ENCODE measurements at places on chromosomes 11 and 22.

- no peak for DNase-seq
These were observed 32.0 kb downstream of the GUCY1A2 start for GRCh38 chr11:106986261-106986660.

- no peak for DNase-seq
These were observed 16.8 kb upstream of the PRG2 start for GRCh38 chr11:57407010-57407920.

GRCh38 chr11:85089654-85090053 is 537.5 kb downstream of the DLG2 start:
- no peak for DNase-seq

DNA sequence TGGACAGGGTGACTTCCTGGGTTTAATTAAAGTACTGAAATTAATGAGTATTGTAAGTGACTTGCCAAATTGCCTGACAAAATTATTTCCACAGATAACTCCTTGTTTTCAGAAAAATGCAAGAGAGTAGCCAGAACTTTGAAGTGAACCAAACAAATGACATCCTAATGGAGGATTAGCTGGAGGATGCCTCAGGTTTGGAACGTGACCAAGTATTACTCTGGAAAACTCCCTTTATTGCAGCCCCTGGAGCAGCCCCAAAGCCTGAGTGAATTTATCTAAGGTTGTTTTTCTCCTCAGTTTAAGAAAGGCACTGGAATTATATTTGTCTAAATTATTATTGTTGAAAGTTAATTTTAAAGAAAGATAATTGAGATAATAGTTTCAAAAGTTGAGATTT is 343.6 kb upstream of the MTNR1B start:
- DNase-seq: no peak

DNA sequence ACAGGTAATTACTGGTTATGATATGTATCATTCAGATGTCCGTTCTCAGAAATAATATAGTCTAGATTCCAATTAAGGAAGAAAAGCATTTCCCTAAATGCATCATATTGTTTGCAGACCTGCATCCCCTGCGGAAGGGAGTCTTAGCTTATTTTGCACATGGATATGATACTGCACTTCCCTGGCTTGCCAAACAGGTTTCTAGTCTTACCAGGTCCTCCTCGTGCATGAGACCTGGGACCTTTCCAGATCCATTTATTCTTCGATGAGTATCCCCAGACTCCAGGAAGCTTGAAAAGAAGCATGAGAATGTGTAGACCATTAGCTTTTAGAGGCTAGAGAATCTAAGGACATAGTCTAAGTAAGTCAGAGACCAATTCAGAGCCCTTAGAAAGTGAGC is 30.6 kb downstream of the CYB5R2 start:
- no peak for DNase-seq

DNA sequence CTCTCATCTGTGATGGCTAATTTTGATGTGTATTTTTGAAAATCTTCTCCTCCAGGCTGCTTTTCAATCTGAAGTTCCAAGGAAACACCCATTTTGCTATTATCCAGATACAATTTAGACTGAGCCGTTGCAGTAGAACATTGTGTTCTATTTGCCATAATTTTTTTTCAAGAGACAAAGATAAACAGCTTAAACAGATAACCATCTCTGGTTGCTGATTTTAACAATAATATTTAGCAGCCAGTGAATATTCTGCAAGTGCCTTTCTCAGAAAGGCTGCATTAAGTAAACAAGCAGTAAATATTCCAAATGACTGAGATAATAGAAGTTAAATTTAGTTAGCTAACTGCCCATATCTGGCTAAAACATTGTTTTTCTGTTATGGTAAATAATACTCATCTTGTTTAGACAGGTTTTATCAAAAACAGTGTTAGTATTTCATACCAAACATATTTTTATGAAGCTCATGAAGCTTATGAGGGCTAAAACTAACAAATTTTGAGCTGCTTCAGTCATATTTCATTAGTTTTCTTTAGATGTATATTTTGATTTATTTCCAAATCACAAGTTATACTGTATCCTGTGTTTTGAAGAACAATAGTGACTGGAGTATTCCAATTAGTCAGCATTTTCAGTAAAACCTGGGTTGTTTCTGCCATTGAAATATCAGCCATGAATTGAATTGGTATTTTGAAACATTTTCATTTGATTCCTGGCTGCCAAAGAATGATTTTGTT is 206.7 kb downstream of the SBF2 start:
- no peak for DNase-seq

DNA sequence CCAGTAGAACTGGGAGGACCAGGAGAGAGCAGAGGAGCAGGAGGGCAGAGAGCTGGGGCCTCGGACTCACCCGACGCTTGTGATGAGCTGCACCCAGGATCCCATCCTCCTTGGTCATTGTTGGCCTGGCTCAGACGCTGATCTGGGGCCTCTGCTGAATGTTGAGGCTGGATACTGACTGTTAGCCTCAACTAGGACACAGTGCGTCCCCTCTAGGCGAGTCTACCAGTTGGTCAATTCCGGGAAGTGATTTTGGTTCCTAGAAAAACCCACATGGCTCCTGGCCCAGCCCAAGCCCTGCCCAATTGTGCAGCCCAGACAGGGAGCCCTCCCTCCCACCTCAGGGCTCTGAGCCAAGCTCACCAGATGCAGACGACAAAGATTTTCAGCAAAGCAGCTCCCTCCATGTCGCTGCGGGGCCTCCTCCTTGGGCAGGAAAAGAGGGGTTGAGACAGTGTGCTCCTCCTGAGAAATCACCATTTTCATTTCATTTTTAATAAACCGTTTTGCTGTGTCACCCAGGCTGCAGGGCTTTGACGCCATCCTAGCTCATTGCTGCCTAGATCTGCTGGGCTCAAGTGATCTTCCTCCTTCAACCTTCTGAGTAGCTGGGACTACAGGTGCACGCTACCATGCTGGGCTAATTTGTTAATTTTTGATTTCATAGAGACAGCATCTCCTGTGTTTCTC is at the start of gene APOL4:
TSS of gene APOL4 (minus strand) at position 180 of the 690 bp plus-strand sequence. CDS start at position 105, 75 bp downstream.
- no peak for DNase-seq

DNA sequence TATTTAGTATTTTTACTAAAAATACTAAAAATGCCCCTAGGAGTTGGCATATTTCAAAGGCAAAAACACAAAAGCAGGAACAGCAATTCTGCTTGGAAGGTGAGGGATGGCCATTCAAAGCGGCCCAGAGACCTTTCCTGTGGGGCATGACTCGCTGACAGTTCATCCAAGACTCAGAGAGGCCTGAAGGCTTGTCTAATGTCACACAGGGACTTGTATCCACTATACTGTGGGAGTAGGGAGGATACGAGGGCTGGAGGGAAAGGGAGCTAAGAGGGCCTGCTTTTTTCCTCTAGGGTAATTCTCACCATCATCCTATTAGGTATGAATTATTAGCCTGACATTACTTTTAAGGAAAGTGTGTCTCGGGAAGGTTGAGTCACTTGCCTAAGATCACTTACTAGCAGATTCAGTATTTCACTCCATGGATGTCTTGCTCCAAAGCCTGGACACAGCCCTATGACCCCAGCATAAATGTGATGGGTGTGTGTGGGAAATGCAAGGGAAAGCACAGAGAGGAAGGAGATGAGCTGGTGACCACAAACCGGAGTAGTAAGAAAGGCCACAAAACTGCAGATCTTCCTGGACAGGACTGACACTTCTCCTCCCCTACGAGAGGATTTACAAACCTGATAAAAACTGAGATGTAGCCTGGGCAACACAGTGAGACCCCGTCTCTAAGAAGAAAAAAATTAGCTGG is 16.7 kb upstream of the UCP3 start:
- DNase-seq: no peak

- no peak for DNase-seq
These were observed 21.7 kb upstream of the MN1 start for GRCh38 chr22:27823221-27823620.

GRCh38 chr11:129695571-129696308 is 119.9 kb upstream of the TMEM45B start:
- DNase-seq: no peak

- DNase-seq: peak; percentile 31
These were observed at the start of gene TIMP3 for GRCh38 chr22:32801537-32802236. TSS of gene TIMP3 (plus strand) at chr22:32801705. CDS start at chr22:32802002, 297 bp downstream.

- DNase-seq: no peak
These were observed 475.2 kb downstream of the JRKL start for GRCh38 chr11:96865020-96865419.

GRCh38 chr11:7977232-7977917 is 9.8 kb upstream of the EIF3F start:
- DNase-seq: no peak

DNA sequence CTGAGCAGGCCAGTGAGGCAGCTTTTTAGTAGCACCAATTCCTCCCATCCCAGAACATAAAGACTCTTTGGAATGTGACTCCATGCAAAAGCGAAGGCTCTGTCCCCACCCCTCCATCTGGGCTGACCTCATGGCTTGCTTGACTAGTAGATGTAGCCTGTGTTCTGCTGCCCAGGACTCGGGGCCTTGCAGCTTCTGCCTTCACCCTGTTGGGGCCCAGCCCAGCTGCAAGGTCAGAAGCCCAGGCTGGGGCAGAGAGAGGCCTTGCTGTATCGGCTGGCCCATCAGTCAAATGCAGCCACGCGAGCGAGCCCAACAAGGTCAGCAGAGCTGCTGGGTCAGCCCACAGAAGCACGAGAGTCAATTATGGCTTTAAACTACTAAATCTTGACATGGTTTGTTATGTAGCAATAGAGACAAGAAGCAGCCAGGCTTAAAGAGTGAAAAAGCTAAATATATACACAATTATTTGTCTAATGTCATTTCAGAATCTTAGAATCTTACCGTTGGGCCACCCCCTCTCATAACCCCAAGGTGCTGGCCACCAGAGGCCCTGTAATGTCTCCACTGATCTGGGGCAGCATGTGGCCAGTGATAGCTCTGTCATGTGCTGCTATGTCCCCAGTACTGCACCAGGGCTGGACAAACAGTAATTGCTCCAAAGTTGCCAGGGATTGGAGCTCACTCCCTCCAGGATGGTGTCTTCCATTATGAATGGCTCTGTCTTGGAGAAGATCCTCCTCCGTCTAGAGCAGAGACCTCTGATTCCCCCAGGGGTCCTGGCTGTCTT is 10.4 kb upstream of the WNT11 start:
- DNase-seq: no peak

DNA sequence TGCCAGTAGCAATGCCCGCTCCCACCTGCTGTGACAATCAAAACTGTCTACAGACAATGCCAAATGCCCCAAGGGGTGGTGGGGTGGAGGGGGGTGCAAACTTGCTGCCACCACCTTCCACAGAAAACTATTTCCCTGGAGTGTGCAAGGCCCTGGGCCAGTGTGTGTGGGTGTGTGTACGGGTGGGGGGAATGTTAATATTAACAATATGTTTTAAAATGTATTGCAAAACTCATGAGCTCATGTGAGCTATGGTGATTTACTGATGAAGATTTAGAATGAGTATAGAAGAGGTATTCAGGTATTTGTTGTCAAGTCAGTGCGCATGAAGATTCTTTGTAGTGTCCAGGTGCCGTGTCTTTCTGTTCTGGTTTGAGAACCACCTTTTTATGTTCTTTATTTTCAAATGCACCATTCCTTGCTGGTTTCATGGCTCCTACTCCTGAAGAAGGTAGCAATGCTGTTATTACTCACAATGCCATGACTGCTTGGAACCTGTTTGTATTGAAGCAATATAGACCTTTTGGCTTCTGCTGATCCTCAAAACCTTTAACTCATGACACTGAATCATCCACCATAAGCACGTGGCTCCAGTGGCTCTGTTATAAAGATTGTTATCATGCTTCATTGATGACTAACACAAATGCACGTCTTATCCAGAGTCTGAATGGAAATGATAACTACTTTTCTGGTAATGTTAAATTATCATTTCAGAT is 29.9 kb upstream of the AQP11 start:
- no peak for DNase-seq

- DNase-seq: no peak
These were observed 690.1 kb downstream of the METTL15 start for GRCh38 chr11:28798286-28798685.

GRCh38 chr11:4195909-4196308 is 101.3 kb downstream of the RRM1 start:
- DNase-seq: no peak

DNA sequence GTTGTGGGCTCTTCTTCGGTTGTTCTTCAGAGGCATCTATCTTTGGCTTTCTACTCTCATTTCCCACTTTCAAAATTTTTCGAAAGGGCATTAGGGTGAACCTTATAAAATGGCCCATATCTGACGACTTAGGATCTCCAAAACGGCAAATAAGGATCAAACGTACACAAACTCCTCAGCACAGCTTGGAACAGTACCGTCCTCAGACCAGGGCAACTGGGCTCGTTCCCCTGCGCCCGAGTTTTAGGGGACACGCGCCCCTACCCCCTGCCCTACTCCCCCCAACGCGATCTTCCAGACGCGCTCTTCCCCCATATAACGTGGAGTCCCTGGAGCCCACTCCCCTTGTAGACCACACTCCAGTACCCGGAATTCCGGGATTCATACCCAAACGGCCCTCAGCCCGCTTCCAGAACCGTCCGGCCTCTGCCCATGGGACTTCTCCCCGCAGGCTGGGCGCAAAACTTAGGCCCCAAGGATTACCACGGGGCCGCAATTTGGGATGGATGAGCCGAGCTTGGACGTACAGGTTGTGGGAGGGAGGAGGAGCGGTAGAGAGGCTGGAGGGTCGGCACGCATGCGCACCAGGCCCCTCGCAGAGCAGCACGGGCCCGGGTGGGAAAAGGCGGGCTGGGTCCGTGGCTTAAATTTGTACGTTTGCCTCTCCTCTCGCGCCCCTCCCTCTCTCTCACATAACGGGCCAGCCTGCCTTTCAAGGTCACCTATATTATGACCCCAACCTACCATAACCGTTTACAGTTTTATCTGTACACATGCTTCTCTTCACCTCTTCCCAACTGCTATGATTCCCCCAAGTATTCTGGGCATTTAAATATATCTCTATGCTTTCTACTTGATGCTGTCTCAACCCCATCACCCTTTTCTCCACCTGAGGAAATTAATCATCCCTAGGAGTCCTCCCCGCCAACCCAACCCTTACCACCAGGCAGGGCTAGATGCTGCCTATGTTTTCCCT is 3.4 kb downstream of the CCDC89 start:
- peak; percentile 11 for DNase-seq

- DNase-seq: peak; percentile 67
These were observed 26.4 kb downstream of the LRFN4 start for GRCh38 chr11:66883016-66883965.

DNA sequence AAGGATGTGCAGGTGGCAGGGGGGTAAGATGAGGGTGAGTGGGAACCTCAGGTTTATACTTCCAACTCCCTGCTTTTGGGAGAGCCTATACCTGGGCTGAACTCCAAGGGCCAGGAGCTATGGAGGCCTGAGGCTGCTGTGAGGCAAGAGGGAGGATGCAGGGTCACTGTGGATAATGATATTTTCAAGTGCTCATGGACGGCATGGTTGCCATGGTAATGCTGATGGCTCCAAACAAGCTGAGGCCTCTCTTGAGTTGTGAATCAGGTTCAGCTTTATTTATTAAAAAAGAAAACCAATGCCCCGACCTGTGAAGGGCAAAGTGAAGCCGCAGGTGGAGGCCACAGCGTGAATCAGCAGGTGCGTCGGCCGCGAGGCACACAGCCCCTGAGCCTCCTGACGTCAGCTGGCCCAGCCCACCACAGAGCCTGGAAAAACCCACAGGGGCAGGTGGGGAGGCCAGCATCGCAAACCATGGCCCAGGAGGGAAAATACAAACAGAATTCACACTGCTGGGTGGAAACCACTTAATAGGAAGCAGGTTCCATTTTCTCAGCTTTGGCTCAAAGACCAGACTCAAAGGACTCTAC is 17.4 kb upstream of the CREB3L1 start:
- peak; percentile 26 for DNase-seq

Data from DMS153 (cell line).